T-helper 1 cell (primary cell): ENCODE measurements at places on chromosomes 13 and 19.

GRCh38 chr13:48652851-48653471 is 768 bp upstream of the CYSLTR2 start:
- DNase-seq, result no peak

DNA sequence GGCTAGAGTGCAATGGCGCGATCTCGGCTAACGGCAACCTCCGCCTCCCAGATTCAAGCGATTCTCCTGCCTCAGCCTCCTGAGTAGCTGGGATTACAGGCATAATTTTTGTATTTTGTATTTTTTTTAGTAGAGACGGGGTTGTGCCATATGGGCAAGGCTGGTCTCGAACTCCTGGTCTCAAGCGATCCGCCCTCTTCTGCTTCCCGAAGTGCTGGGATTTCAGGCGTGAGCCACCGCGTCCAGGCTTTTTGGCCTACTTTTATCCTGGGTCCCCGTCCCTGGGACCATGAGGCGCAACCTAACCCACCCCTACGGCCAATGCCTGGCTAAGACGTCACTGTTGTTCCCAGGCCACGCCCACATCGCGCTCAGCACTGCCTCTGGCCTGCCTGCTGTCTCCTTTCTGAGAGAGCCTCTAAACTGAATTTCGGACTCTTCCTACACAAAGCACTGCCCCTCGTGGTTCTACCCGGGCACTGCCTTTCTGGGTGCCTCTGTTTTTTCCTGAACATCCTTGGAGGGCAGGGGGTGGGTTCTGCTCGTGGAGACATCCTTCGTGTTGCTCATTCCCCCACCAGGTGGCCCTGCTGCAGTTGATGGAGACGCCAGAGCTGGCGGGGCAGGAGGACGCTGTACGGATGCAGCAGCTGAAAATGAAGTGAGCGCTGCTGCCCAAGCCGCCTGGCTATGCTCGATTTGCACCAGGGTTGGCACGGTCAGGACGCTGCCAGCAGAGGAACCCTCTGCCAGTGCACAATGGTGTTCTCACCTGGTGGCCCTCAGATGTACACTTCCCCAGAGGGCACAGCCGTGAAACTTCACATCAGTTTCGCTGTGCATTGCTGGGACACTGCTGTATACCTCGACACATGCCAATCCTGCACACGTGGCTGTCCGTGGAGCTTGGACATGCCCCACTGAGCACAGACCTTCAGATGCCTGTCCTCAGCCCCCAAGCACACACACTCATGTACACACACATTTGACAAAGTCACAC is 2.0 kb downstream of the REX1BD start:
- DNase-seq, result peak; percentile 35

DNA sequence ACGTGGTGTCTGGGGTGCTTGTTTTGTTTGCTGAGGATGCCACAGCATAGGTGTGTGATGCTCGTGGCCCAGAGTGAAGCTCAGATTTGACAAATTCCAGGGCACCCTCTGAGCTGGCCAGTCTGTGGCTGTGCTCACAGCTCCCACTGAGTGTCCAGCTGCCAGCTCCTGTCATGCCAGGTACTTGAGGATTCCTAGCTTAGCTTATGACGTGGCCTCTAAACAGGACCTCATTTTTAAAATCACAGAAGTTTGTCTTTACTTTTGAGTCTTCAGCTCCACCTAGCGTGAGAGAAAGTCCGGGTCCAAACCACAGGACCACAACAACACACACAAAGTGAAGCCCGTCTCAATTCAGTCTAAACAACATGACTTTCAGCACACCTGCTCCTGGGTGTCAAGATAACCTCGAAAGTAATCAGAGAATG is 117.3 kb downstream of the RAB20 start:
- no peak for DNase-seq

DNA sequence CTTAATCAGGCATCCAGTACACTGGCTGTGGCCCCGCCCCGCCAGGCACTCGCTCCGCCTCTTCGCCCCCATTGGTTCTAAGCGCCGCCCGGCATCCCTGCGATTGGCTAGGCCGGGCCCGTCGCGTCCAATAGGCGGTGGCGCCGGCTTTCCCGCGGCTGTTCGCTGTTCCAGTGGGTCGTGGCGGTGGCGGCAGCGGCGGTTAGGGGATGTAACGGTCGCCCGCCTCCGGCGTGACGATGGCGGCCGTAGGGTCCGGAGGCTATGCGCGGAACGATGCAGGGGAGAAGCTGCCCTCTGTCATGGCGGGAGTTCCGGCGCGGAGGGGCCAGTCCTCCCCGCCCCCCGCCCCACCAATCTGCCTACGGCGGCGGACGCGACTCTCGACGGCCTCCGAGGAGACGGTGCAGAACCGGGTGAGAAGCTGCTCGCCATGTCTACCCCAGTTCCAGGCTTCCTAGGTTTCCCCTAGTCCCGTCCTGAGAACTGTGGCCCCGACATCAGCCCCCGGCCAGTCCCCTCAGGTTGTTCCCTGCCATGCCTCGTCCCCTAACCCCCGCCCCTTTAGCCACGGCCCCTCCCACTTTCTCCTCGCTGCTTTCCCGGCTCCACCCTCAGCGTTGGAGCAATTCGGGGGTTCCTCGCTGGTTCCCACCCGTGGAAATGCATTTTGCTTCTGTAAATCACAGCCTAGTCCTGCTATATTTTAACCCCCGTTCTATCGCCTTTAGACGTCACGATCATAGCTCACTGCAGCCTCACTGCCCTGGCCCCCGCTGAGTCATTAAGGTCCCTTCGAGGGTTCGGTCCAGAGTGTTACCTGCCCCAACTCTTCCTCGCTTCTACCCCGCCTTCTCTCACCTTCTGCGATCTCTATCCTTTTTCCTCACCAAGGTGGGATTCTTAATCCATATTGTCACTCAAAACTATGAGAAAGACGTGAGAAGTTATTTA is at the start of gene WDR62:
Gene WDR62 (plus strand): TSS at position 165 of the 954 bp plus-strand sequence. CDS start 75 bp downstream, at position 240.
- peak; percentile 92 for DNase-seq

DNA sequence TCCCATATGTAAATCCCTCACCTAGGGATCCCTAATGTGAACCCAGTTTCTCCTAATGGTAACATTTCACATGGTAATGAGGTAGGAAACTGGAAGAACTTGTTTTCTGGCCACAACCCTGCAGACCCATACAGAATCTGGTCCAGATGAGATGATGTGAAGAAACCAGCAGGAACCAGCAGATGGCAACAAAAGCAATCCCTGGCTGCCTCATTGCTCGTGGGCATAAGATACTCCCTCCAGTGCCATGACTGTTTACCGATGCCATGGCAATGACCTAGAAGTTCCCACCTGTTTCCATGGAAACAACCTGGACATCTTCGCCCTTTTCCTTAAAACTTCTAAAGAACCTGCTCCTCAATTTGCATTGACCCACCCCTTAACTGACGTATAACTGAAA is 1.4 kb upstream of the CD209 start:
- DNase-seq, result no peak

DNA sequence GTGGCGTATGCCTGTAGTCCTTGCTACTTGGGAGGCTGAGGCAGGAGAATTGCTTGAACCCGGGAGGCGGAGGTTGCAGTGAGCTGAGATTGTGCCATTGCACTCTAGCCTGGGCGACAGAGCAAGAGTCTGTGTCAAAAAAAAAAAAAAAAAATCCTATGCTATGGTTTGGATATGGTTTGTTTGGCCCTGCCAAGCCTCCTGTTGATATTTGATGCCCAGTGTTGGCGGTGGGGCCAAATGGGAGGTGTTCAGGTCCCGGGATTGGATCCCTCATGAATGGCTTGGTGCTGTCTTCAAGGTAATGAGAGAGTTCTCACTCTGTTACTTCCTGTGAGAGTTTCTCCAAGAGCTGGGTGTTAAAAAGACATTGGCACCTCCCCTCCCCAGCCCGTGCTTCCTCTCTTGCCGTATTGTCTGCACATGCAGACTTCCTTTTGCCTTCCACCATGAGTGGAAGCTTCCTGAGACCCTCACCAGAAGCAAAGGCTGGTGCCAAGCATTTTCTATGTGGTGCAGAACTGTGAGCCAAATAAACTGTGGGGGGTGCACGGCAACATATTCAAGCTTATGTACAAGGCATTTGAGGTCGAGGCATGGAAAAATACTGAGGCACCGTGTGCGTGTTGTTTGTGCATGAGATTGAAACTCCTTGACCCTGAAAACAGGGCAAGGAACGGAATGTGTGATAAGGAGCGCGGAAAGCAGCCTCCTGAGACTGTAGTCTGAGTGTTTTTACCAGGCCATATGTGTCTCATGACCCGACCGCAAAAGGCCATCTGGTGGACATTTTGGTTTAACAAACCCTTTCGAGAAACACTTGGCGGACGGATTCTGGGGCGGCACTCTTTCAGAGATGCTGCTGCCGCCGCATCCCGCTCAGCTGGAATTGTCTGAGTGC is 7.3 kb downstream of the SIGLEC9 start:
- peak; percentile 57 for DNase-seq

- no peak for DNase-seq
Observed at GRCh38 chr13:50179977-50180376, 164.7 kb downstream of the KCNRG start.

- no peak for DNase-seq
Observed at GRCh38 chr13:36332986-36333385, 13.2 kb downstream of the SPART start.

DNA sequence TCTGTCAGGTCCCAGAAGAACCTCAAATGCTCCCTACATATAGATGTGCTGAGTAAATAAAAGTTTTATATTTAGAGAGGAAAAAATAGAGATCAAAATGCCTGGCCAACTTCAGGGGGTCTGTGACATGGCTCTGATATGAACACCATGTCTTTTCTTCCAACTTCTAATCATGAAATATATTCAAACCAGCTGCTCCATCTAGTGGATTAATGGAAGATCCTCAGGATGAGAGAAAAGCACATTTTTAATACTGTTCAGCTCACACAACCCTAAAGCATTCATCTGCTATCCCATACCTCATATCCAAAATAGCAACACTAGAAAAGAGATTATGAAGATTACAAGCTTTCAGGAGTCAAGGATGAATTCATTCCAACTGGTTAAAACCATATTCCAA is 56.0 kb upstream of the DOCK9 start:
- DNase-seq, result no peak

- no peak for DNase-seq
Observed at GRCh38 chr19:44796701-44797115, 12.2 kb upstream of the BCAM start.

- DNase-seq, result no peak
Observed at GRCh38 chr19:49432141-49433073, 7.2 kb downstream of the GFY start.

GRCh38 chr19:32876919-32877285 is 7.3 kb upstream of the SLC7A9 start:
- no peak for DNase-seq

DNA sequence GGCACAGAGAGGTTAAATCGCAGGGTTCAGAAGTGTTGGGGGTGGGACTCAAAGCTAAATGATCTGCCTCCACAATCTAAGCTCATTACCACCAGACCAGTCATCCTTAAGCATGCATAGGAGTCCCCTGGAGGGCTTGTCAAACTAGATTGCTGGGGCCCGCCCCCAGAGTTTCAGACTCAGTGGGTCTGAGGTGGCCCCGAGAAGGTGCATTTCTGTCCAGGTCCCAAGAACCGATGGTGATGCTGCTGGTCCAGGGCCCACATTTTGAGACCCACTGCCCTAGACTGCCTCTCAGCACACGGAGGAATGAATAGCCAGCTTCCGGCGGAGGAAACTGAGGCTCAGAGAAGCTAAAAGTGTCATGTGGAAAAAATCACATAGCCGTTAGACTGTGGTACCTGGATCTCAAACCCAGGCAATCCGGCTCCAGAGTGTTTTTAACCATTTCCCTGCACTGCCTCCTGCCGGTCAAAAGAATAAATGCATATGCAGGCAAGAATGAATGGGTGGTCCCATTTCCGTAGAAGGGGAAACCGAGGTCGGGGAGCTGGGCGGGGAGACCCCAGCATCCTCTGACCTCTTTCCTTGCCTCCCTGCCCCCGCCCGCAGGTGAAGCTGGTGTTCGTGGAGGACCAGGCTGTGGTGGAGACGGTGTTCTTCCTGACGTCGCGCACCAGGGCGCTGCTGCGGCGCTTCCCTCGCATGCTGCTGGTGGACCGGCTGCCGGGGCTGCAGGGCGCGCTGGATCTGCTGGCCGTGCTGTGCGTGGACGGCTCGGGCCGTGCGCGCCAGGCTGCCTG is 23.8 kb downstream of the ZSWIM9 start:
- DNase-seq, result no peak

- no peak for DNase-seq
Observed at GRCh38 chr13:20149762-20150161, 11.1 kb downstream of the GJA3 start.

DNA sequence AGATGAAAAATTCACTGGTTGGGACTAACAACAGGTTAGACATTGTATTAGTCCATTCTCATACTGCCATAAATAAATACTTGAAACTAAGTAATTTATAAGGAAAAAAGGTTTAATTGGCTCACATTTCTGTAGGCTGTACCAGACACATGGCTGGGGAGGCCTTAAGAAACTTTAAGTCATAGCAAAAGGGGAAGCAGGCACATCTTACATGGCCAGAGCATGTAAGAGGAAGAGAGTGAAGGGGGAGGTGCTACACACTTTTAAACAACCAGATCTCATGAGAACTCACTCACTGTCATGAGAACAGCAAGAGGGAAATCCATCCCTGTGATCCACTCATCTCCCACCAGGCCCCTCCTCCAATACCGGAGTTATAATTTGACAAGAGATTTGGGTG is 125.9 kb downstream of the SUCLA2 start:
- no peak for DNase-seq

DNA sequence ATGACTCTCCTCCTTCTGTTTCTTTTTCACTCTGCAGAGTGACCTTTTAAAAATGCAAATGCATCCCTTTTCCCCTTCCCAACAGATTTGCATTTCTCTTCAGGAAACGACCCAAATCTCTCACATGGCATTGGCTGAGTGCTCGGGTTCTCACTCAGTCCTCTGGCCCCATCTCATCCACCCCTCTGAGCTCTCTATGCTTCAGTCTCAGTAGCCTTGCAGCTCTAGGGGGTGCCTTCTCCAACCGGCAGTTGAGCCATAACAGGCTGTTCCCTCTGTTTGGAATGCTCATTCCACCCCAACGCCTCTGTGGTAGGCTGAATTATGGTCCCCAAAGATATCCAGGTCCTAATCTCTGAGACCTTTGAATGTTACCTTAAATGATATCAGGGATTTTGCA is 78.2 kb downstream of the AKAP11 start:
- DNase-seq, result no peak

GRCh38 chr13:27821566-27821965 is 29.3 kb downstream of the GSX1 start:
- no peak for DNase-seq

- DNase-seq, result no peak
Observed at GRCh38 chr19:41908724-41909464, 19.4 kb downstream of the ERFL start.

GRCh38 chr13:41007744-41008128 is 11.4 kb downstream of the ELF1 start:
- DNase-seq, result no peak
